LNCaP clone FGC (cell line): ENCODE measurements at places on chromosomes 13 and 19.

GRCh38 chr19:38284422-38284821 lies 19.6 kb upstream of the C19orf33 start:
- DNase-seq = no peak

GRCh38 chr13:93316841-93317240 lies 90.2 kb downstream of the GPC6 start:
- no peak for DNase-seq

GRCh38 chr19:12606796-12607195 lies 3.8 kb downstream of the ZNF490 start:
- DNase-seq = no peak

DNA sequence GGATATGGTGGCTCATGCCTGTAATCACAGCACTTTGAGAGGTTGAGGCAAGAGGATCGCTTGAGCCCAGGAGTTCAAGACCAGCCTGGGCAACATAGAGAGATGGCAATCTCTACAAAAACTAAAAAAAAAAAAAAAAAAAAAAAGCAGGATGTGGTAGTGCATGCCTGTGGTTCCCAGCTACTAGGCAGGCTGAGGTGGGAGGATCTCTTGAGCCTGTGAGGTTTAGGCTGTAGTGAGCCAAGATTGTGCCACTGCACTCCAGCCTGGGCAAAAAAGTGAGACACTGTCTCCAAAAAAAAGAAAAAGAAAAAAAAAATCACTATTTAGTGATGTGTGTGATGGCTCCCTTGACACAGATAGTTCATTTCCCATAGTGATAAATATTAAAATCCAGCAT lies 365.0 kb upstream of the NBEA start:
- no peak for DNase-seq

GRCh38 chr19:12825254-12826131 lies 8.9 kb downstream of the RTBDN start:
- no peak for DNase-seq

GRCh38 chr13:42895776-42896175 lies 96.3 kb downstream of the EPSTI1 start:
- no peak for DNase-seq

DNA sequence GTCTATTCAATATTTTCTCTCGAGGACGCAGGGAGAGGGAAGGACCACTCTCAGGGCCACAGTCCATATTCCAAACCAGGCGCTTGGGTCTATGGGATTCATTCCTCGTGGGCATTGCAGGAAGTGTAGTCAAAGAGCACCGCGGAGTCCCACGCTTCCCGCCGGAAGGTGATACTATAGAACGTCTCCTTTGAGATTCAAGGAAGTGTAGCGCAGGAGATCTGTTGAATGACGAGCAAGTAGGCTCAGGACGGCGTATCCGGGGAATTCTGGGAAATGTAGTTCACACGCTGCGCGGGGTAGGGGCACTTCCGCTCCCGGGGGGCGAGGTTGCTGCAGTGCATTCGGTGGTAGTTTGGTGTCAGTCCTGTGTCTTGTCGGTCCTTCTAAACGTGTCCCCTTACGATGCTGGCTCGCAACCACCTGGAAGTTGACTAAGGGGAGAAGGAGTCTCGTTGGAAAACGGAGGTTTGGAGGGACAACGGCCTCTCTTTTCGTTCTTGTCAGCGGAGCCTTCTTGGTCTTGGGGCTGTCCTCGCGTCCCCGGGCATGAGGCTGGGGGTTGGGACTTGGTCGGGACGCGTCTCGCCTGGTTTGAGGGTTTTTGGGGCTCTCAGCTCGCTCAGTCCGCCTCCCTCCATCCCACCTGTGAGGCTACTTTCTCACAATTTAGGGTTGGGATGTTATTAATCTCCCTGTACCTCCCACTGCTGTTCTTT lies at the start of gene ZNF284:
Gene ZNF284, plus strand, starts transcription at position 336 of the 719 bp plus-strand sequence. CDS start 4,231 bp downstream, outside the sequence.
- DNase-seq = peak; percentile 63

GRCh38 chr13:36788276-36788675 lies 30.7 kb upstream of the RFXAP start:
- no peak for DNase-seq

DNA sequence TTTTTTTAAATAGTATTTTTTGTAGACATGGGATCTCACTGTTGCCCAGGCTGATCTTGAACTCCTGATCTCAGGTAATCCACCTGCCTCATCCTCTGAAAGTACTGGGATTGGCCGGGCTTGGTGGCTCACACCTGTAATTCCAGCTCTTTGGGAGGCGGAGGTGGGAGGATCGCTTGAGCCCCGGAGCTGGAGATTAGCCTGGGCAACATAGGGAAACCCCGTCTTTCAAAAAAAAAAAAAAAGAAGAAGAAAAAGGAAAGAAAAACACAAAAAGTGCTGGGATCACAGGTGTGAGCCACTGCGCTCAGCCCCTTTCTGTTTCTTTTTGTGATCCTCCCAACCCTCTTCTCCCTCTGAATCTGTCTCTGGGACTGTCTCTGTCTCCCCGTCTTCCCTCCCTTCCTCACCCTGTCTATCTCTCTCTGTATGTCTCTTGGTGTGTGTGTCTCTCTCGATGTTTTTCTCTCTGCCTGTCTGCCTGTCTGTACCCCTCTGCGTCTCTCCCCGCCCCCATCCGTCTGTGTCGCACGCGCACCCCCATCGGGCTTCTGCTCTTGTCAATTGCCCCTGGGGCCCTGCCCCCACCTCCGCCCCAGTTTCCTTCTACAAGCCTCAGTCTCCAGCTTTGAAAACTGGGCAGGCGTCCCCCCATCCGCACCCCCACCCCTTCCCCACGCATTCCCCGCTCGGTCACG lies 540 bp upstream of the ZFP36 start:
- no peak for DNase-seq

- no peak for DNase-seq
Observed at GRCh38 chr13:35843272-35843671, 287.9 kb downstream of the DCLK1 start.

- DNase-seq = peak; percentile 30
Observed at GRCh38 chr13:109955598-109955997, 169.2 kb upstream of the IRS2 start.

- no peak for DNase-seq
Observed at GRCh38 chr19:46452186-46452585, 19.2 kb downstream of the PNMA8A start.

- no peak for DNase-seq
Observed at GRCh38 chr13:90120026-90120425, 1227.5 kb upstream of the MIR17HG start.

DNA sequence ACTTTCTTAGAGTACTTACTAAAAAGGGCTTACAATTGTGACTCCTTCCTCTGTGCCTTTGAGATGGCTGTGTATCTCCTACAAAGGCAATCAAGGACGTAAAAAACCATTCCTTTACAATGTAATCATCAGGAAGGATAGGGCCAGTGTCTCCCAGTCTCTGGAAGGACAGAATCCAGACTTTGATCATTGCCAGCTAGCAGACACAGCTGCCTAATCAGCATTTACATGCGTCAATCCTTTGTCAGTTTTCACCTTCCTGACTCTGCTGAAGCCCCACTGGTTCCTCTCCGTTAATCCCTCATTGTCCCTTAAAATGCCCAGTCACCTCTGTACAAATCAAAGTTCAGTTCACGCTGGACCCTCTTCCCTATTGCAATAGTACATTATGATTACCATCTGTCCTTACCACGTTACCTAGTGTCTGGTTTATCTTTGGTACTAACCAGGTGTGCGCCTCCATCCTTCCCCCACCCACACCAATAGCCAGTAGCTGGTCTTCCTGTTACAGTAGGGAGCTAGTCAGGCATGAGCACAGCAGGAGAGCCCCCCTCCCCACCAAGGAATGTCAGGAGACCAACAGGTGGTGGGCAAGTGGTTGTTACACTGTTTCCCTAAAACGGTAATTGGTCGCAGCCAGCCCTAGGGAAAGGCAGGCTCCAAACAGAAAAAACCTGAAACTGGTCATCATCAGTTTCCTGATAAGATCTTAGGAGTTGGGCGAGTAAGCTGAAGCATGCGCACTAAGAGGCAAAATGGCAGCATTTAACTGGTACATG lies 49.7 kb downstream of the TGDS start:
- DNase-seq = no peak

- no peak for DNase-seq
Observed at GRCh38 chr13:19586904-19587634, 25.7 kb upstream of the TPTE2 start.

- DNase-seq = no peak
Observed at GRCh38 chr13:23570921-23571315, 706 bp downstream of the TNFRSF19 start.

- DNase-seq = no peak
Observed at GRCh38 chr19:11377237-11377636, 2.8 kb downstream of the SWSAP1 start.

GRCh38 chr13:24004971-24005370 lies 107.7 kb upstream of the C1QTNF9B start:
- DNase-seq = no peak

GRCh38 chr13:88704600-88705275 lies 1033.6 kb downstream of the SLITRK5 start:
- no peak for DNase-seq

DNA sequence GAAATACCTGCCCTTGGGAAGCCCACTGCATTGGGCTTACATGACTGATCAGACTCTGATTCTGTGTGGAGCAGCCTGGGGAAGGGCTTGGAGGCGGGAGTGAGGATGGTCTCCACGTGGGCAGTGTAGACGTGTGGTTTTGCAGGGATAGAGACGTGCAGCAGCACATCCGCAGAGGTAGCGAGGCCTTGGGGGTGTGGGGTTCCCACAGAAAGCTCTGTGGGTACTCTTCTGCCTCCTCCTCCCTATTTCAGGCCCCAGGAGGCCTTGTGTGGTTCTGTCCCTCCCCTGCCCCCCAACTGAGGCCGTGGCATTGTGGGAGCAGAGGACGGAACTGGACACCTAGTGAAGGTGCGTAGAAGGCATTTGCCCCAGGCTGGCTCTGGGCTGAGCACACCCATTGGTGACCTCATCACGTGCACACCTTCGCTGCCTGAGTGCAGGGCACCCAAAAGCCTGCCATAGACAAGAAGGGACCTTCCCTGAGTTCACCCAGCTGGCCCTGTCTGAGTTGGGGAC lies 28.9 kb downstream of the PPP1R37 start:
- DNase-seq = no peak

DNA sequence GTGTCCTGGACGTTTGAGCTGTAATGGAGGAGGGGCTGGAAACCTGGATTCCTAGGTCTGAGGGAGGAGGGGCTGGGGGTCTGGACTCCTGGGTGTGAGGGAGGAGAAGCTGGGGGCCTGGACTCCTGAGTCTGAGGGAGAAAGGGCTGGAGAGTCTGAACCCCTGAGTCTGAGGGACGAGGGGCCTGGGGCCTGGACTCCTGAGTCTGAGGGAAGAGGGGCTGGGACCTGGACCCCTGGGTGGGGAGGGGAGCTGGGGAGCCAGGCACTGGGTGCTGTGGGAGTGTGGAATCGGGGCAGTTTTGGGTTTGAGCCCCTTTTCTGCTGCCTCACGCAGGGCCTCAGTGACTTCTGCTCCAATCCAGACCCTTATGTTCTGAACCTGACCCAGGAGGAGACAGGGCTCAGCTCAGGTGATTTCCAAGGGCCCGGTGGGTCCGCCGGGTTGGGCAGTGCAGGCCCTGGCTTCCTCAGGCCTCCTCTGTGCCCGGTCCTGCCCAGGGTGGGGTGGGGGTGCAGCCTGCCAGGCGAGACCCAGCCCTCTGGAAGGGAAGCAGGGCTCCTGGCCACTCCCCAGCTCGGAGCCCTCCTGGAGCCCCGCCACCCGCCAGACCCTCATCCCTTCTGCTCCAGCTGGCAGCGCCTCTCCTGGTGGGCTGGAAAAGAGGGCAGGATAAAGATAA lies 14.4 kb downstream of the TTYH1 start:
- no peak for DNase-seq

DNA sequence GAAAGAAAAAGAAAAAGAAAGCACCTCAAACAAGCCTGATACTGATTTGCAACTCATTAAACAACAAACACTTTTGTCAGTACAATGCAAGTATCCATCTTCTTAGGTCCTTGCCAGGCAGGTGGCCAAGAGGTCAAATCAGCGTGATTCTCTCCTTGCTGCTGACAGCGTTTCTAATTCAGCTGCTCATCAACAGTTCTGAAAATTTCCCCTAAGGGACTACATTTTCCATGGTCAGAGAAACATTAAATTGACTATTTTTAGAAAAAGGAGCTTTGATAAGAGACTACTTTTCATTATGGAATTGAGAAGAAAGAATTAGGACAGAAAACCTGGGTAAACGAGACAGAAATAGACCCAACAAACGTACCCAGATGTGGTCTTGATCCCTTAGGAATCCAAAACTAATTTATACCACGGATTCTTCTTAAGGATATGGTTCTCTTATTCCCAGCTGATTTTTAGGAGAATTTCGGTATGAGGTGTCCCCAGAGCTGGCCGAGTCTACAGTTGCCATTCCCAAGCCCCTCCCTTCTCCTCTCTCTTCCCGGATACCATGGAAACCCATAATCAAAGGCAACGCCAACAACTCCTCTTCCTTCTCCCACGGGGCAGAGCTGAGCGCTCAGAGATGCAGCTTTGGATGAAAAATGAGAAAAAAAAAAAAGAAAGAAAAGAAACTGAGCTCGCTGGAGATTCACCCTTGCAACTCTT lies 29.5 kb upstream of the CEBPG start:
- DNase-seq = no peak

DNA sequence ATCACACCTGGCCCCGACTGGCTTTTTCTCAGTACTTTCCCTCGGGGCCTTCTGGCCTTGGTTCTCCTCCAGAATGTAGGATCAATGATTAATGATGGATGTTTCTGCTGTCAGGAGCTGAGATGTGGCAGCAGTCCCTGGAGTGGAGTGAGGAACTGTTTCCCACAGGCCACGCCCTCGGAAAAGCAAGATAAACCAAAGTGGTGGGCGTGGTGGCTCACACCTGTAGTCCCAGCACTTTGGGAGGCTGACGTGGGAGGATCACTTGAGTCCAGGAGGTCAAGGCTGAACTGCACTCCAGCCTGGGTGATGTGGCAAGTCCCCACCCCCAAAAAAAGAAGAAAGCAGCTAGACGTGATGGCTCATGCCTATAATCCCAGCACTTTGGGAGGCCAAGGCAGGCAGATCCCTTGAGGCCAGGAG lies 7.1 kb upstream of the SHFL start:
- DNase-seq = no peak

- no peak for DNase-seq
Observed at GRCh38 chr13:103406967-103407366, 340.8 kb upstream of the SLC10A2 start.

GRCh38 chr19:43470288-43470687 lies 4.9 kb upstream of the LYPD3 start:
- no peak for DNase-seq

GRCh38 chr19:35928507-35928906 lies 7.7 kb upstream of the LRFN3 start:
- DNase-seq = no peak

DNA sequence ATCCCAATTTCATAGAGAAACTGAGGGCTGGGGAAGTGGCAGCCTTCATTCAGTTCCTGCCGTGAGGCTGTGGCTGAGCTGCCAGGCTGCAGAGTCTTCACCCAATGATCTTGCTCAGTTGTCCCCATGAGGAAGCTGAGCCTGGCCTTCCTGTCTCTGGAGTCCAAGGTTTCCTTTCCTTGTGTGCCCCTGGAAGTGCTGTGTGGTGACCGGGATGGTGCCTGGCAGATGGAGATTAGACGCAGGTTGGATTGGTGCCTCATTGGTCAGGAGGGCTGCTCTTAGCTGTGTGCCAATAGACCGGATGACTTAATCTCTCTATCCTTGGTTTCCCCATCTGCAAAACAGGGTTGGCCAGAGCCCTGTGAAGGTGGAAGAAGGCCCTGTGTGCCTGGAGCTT lies 24.6 kb downstream of the DNM2 start:
- DNase-seq = no peak

- no peak for DNase-seq
Observed at GRCh38 chr13:76645632-76646031, 240.6 kb downstream of the KCTD12 start.

GRCh38 chr19:16542910-16543472 lies 754 bp upstream of the CHERP start:
- DNase-seq = no peak
